ENCODE measurements at places on chromosomes 5 and 9. TPM values are rescaled to one million over a fixed set of nuclear protein-coding genes. Genes with fewer than 3 reads are reported as not detected.
A peak's percentile ranks its signal among the peaks of the same experiment; 100 is the strongest.

DYNC2I2 gene
- 85.3 TPM for total RNA-seq

RORB gene
- total RNA-seq, result not detected

LCNL1 gene
- not detected for total RNA-seq

MAPK9 gene
- 82.1 TPM for total RNA-seq

TMEM174 gene
- not detected for total RNA-seq

LEAP2 gene
- total RNA-seq, result 0.37 TPM

DDX4 gene
- total RNA-seq, result not detected

TEK gene
- total RNA-seq, result 4.0 TPM

GRCh38 chr5:77170-77501 lies 14.8 kb upstream of the PLEKHG4B start:
- H3K4me1 ChIP-seq, result peaks cover 63% of the 10 kb centered on the region
- H3K36me3 ChIP-seq, result no peaks in the 10 kb centered on the region
- no peak overlapping the region for H3K4me3 ChIP-seq
- no peak for DNase-seq
- H3K27ac ChIP-seq, result no peak overlapping the region
- no peaks in the 10 kb centered on the region for H3K27me3 ChIP-seq

GRCh38 chr9:89654025-89654662 lies 49.3 kb downstream of the GADD45G start:
- H3K4me3 ChIP-seq, result no peak overlapping the region
- no peaks in the 10 kb centered on the region for H3K36me3 ChIP-seq
- H3K27me3 ChIP-seq, result no peaks in the 10 kb centered on the region
- no peak overlapping the region for H3K27ac ChIP-seq
- no peak for DNase-seq

DNA sequence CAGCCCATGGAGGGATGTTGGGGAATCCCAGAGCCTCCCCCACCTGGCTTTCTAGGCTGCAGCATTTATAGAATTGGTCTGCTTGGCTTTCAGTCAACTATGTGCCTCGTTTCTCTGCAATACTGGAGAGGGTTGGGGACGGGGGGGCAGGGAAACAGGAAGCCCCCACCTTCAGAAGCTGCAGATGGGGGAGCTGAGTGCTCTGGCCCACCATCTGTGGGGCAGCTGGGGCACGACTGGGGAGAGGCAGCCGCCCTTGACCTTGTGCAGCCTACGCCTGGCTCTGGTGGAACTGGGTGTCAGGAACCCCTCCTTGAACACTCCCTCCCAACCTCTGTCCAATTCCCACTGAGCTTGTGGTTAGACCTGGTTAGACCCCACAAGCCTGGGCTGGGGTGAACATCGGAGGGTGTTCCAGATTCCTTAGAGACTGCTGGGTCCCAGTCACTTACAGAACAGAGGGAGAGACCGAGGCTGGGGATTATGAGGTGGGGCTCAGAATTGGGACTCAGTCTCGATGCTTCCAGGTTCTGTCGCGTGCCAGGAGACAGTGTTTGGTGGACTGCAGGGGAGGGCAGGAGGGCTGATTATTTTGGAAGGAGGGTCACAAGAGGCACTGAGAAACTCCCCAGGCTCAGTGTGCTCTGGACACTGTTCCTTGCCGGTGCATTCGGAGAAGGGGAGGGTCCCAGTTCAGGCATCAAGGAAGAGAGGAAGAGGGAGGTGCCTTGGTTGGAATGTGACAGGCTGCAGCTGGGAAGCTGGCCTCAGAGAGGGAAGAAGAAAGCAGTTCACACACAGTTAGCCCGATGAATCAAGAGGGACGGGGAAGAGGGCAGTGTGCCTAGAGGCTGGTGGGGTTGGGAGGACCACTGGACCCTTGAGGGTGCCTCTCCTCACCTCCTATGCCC lies 25.6 kb downstream of the COL27A1 start:
- no peaks in the 10 kb centered on the region for H3K27me3 ChIP-seq
- no peak overlapping the region for H3K4me3 ChIP-seq
- no peak overlapping the region for H3K27ac ChIP-seq
- H3K36me3 ChIP-seq, result no peaks in the 10 kb centered on the region
- no peak for DNase-seq

DNA sequence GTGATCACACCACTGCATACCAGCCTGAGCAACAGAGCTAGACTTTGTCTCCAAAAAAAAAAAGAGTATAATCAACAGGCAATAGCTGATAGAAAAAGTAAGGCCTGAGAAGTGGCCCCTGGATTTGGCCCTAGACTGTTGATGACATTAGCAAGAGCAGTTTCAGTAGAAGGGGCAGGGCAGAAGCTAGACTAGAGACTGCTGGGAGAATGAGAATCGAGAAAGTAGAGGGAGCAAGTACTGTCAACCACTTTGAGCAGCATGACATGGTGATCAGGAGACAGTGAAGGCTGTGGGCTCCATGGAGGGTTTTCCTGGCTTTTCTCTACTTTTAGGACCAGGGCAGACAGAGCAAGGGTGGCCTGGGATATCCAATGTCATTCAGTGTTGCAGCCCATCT lies 34.9 kb upstream of the B4GALT1 start:
- no peaks in the 10 kb centered on the region for H3K27me3 ChIP-seq
- DNase-seq, result no peak
- H3K4me3 ChIP-seq, result no peak overlapping the region

GRCh38 chr5:106418196-106418595 lies 1252.5 kb downstream of the EFNA5 start:
- H3K4me1 ChIP-seq, result peaks cover 26% of the 10 kb centered on the region
- H3K27me3 ChIP-seq, result no peaks in the 10 kb centered on the region
- H3K4me3 ChIP-seq, result no peak overlapping the region

GRCh38 chr9:114112325-114112724 lies 13.2 kb upstream of the KIF12 start:
- H3K27me3 ChIP-seq, result 0 out of 2 replicates have a peak, but pooled peaks cover 3% of the 10 kb centered on the region
- H3K36me3 ChIP-seq, result no peaks in the 10 kb centered on the region
- H3K4me3 ChIP-seq, result no peak overlapping the region
- no peak overlapping the region for H3K27ac ChIP-seq
- no peak for DNase-seq

DNA sequence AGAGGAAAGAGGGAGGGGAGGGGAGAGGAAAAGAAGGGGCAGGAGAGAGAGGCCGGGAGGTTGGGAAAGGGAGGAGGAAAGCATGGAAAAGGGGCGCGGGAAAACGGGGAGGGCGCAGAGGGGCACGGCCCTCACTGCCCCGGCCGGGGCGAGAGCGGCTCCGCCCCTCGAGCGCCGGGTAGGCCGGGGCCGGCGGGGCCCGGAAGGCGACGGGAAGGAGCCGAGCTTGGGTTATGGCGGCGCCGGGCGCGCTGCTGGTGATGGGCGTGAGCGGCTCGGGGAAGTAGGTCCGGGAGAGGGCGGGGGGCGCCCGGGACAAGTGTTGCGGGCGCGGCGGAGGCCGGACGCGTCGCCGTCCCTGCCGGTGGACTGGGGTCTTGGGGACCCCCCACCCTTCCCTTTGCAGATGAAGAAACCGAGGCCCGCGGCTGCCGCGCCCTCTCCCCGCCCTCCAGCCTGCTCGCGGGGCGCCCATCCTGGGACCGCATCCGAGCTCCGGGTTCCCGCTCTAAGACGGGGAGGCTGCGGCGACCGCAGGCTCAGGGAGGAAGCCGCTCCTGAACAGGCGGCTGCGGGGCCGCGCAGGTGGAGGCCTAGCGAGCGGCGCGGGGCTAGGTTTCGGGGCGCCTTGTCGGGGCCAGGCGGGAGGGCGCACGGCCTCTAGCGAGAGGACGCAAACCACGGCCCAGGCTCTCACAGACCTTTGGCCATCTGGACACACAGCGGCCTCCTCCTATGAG lies at the start of gene IDNK:
Gene IDNK (plus strand): TSS at position 205 of the 740 bp plus-strand sequence. CDS start 29 bp downstream, at position 234.
- peaks cover 11% of the 10 kb centered on the region for H3K4me1 ChIP-seq
- H3K4me3 ChIP-seq, result peak within 1 kb of the TSS; percentile 76
- H3K27me3 ChIP-seq, result no peaks in the 10 kb centered on the region
- peak within 1 kb of the TSS; percentile 60 for H3K27ac ChIP-seq
- H3K36me3 ChIP-seq, result peaks cover 6% of the 10 kb centered on the region

DNA sequence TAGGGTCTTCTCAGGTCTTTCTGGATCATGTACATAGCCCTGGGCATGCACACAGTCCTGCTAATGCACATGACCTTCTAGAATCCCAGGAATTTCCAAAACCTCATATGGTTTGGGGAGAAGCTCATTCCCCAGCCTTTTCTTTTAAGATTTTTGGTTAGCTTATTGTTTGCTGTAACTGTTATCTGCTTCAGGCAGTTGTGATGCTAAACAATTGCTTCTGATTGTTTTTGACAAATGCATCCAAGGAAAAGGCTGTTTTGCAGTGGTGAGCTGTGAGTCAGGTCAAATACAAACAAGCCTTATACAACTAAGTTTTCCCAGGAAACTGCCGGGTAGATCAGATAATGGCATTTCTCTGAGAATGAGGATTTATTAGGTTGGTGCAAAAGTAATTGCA lies 32.7 kb downstream of the SMC5 start:
- no peak for DNase-seq
- no peak overlapping the region for H3K4me3 ChIP-seq
- peak overlapping the region; percentile 27 for H3K27ac ChIP-seq
- no peaks in the 10 kb centered on the region for H3K27me3 ChIP-seq

GRCh38 chr9:136724772-136725171 lies 12.4 kb downstream of the DIPK1B start:
- H3K27ac ChIP-seq, result no peak overlapping the region
- H3K36me3 ChIP-seq, result peaks cover 67% of the 10 kb centered on the region
- H3K27me3 ChIP-seq, result peaks cover 5% of the 10 kb centered on the region

GRCh38 chr9:117555964-117556629 lies 141.2 kb upstream of the ASTN2 start:
- H3K4me3 ChIP-seq, result no peak overlapping the region
- DNase-seq, result peak; percentile 21
- H3K4me1 ChIP-seq, result no peaks in the 10 kb centered on the region

- H3K27ac ChIP-seq, result peak overlapping the region; percentile 66
- no peak overlapping the region for H3K4me3 ChIP-seq
Measured at GRCh38 chr9:22117511-22118384, 108.6 kb upstream of the CDKN2B start.

DNA sequence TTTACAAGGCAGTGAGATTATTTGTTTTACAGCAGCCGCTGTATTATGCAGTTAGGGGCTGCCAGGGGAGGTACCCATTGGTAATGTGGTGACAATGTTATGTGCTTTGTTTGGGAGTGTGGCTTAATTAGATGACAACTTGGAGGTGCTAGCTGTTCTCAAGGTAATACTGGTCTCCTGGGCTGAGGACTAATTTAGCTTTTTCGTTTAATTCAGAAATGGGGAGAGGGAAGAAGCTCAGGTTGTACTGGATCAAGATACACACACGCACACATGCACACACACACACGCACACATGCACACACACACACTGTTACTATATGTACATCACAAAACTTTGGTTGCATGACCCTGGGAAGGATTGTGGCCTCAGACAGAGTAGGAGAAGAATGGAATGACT lies 37.9 kb downstream of the CFAP77 start:
- no peaks in the 10 kb centered on the region for H3K36me3 ChIP-seq
- no peak for DNase-seq
- no peaks in the 10 kb centered on the region for H3K4me1 ChIP-seq
- no peak overlapping the region for H3K27ac ChIP-seq

DNA sequence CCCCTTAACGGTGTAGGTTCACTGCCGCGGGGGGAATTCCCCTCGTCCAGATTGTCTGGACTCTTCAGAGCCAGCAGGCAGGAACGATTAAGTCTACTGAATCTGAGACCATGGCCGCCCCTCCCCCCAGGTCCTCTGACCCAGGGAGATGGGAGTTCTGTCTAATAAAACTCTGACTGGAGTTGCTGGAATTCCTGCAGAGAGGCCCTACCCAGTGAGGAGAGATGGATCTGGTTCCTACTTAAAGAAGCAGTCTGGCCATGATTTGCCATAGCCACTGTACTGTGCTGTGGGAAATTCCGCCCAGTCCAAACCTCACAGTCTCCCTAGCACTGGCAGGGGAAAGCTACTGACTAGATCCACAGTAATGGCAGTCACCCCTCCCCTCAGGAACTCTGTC lies 237.7 kb upstream of the RASA1 start:
- H3K36me3 ChIP-seq, result no peaks in the 10 kb centered on the region
- no peaks in the 10 kb centered on the region for H3K4me1 ChIP-seq
- H3K27me3 ChIP-seq, result peaks cover 11% of the 10 kb centered on the region

DNA sequence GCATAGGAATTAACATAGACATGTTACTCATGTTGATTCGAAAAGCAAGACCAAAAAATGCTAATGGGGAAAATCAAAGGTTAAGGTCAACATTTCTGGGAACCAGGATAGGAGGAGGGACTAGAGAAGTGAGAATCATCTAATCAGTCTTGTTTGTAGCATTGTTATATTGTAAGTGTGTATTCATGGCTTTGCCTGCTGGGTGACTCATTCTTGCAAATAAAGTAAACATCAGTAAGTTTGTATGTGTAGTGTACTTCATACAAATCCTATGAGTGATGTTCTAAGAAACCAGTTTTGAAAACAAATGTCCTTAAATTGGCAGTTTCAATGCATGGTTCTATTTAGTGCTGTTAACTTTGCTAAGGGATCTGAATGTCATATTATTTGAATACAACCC lies 79.0 kb upstream of the TMEM252 start:
- DNase-seq, result no peak
- no peaks in the 10 kb centered on the region for H3K4me1 ChIP-seq

DNA sequence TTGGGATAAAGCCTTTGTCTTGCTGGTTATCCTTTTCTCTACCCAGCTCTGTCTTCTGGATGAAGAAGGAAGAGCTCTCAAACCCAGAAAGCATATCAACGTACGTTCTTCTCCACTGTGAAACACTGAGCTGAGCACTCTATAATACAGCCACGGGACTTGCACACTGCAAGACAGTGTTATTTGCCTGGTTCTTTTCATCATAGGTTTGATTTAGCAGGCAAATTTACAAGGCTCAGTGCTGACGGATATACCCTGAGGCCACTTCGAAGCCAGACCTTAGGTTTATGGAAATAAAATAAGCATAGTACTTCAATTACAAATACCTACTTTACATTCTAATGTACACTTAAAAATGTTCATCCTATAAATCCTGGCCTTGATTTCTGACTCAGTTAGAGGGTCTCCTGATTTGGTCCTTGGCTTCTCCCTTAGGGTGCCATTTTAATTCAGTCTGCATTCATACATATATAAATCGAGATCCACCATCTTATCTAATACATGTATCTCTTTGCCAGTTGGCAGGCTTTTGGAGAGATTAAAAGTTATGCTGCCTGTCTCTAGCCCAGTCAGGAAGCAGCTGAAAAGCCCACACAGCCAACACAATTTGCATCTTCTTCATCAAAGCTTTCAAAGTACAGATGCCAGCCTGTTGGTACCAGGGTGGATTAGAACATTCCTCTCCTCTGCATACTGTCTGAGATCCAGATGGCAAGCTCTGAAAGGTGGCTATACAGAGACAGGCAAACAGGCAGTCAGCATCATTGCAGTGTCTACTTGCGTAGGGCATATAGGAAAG lies 194.4 kb downstream of the DEPDC1B start:
- peaks cover 5% of the 10 kb centered on the region for H3K27me3 ChIP-seq
- H3K4me1 ChIP-seq, result no peaks in the 10 kb centered on the region
- no peak overlapping the region for H3K27ac ChIP-seq
- H3K4me3 ChIP-seq, result no peak overlapping the region
- H3K36me3 ChIP-seq, result no peaks in the 10 kb centered on the region
- DNase-seq, result no peak

DNA sequence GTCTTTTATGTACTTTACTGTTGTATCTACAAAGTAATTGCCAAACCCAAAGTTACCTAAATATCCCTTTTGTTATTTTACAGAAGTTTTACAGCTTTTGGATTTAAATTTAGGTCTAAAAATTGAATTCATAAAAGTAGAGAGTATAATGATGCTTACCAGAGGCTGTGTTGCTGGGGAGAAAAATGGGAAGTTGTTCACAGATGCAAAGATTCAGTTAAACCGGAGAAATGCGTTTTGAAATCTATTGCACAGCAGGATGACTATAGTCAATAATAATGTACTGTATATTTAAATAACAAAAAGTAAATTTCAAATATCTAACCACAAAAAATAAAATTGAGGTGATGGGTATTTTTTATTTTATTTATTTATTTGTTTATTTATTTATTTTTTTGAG lies 2.6 kb upstream of the ANKRD18A start:
- H3K4me3 ChIP-seq, result no peak overlapping the region
- no peak for DNase-seq
- H3K4me1 ChIP-seq, result peaks cover 5% of the 10 kb centered on the region
- no peak overlapping the region for H3K27ac ChIP-seq
- no peaks in the 10 kb centered on the region for H3K36me3 ChIP-seq
